ENCODE measurements at places on chromosomes 4 and X.

DNA sequence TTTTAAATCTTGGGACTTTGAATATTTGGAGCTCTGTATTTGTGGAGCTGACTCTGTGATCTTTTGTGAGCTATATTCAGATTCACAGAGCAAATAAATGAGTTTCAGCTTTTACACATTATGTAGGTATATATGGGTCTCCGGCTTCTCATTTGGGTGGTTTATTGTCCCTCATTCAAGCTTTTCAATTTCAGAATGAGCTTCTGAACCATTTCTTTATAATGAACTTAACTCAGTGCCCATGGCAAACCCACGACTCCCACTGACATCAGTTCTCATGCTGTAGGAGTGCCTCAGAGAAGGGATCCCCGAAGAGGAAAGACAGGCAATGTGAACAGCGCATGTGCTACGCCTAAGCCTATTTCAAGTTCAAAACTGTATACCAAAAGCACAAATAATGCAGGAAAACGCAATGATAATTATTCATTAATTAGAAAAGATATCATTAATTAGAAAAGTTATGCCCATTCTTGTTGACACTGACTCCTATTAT is 156.6 kb downstream of the DCTD start:
- DNase-seq, result no peak

DNA sequence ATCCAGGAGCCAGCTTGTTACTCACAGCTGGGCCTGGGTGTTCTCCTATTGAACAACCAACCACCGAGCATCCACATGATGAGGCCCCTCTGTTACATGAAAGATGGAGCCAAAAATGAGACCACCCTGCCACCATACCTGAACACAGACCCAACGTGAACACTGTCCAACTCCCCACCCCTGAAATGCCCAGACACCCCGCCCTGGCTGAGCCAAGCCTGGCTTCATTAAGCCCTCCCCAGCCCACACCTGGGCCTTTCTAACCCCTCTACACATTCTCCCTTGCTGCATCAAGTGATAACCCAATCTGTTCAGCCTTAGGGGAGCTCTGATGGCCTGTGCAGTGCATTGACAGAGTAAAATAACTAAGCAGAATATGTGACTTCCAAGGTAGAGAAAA is 80.7 kb downstream of the EVC start:
- no peak for DNase-seq

GRCh38 chr4:165433529-165433928 is 54.7 kb downstream of the CPE start:
- DNase-seq, result no peak

DNA sequence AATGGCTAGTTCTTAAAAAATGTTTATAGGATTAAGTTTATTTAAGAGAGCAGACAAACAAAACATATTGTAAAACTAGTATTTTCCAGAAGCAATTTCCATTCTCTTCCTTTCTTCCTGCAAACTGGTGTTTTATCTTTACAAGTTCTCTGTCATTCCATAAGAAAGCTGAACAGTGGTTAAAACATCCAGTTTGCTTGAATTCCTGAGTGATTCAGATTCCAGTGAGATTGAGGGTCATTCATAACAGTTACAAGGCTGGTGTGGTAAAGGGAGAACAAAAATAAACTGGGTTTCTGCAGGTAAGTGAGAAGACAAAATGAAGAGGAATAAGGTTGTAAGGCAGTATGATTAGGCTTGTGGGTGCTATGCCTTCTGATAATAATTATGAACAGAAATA is 544.8 kb upstream of the DIPK2B start:
- DNase-seq, result no peak

- DNase-seq, result no peak
Observed at GRCh38 chrX:114332766-114333165, 251.1 kb upstream of the HTR2C start.

- no peak for DNase-seq
Observed at GRCh38 chr4:100060765-100061416, 110.8 kb upstream of the H2AZ1 start.

GRCh38 chr4:52477191-52477780 is 181.8 kb downstream of the USP46 start:
- DNase-seq, result no peak

DNA sequence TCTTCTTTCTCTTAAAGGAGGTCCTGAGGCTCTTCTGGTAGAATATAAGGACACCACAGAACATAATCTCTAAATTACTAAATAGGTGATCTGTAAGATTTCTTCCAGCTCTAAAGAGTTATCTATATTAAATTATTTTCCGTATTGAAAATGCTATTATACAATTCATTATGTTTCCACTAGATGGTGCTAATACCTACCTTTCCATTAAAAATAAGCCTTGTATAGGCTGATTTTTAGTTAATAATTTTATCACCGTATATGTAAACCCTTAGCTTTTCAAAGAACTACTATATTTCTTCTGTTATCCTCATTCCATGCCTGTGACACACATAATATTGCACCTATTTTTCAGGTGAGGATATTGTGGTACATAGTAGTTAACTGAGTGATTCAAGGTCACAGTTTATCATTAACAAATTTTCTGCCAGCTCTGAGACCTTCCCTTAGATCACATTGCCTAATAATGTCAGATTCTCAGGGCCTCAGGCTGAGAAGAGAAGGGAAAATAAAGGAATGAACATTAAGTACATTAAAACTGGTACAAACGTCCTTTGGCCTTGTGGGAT is 138.8 kb downstream of the TEX11 start:
- no peak for DNase-seq

DNA sequence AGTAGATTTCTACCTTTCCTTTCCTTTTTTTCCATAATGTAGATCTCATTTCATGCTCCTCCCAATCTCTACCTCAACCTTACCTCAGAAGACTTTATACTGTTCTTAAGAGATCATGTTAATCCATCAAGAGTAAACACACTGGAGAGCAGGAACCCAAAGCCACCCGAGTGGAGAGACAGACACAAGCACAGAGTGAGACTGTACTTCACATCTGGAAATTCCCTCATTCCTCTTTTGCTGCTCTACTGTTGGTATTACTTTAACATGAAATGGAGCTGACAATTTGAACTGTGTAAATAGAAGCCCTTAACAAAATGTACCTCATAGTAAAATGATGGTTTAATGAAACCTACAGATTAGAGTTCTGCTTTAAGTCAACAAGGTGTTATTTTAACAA is 105.7 kb upstream of the RASGEF1B start:
- DNase-seq, result no peak

- DNase-seq, result no peak
Observed at GRCh38 chr4:83651846-83652245, 115.9 kb downstream of the GPAT3 start.

DNA sequence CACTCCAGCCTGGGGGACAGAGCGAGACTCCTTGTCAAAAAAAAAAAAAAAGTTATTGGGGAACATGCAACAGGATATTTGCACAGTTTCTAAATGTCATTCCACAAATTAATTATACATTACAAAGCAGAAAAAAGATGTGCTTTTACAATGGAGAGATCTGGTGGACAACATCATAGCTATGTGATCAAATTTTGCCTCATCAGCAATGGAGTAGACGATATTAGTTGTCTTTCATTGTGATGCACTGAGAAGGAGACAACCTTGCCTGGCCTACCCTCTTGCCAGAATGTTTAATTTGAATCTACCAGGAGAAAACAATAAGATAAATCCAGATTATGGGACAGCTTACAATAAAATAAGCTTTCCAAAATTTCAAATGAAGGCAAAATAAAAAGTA is 30.5 kb upstream of the BLTP1 start:
- no peak for DNase-seq

DNA sequence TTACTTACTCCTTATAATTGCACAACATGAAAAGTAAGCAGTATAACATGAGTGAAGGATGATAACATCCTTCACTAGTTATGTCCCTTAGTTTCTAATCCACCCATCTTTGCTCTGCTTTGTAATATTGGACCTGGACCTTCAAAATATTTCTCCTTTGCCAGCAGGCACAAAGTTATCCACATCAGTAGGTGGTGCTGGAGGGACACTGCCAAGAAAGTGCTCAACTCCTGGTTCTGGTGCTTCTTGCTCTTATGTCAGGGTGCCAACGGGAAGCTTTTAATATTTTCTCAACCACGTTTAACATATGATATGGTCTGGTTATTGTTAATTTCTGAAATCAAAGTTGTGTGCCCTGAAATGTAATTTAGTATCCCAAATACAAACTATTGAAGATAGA is 49.1 kb downstream of the TMEM165 start:
- DNase-seq, result no peak

DNA sequence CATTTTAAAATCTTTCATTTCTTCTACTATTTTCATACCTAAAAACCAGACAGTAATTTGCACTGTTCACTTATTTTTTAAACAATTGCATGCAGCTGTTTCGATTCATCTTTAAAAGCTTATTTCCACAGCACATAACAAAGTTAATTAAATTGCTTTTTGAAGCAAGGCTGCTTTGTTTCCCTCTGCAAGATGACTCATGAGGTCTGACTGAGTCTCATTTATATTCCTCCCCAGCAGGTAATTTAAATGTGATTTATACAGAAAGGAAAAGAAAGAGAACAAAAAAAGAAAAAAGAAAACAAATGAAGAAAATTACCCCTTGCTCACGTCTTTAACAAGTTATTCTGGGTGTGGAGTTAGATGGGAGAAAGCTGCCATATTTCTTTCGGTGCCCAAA is 22.8 kb downstream of the VMA21 start:
- no peak for DNase-seq

GRCh38 chrX:101530944-101531343 is 19.4 kb upstream of the ARMCX1 start:
- DNase-seq, result no peak

GRCh38 chrX:63349307-63349706 is 1.8 kb downstream of the SPIN4 start:
- no peak for DNase-seq

DNA sequence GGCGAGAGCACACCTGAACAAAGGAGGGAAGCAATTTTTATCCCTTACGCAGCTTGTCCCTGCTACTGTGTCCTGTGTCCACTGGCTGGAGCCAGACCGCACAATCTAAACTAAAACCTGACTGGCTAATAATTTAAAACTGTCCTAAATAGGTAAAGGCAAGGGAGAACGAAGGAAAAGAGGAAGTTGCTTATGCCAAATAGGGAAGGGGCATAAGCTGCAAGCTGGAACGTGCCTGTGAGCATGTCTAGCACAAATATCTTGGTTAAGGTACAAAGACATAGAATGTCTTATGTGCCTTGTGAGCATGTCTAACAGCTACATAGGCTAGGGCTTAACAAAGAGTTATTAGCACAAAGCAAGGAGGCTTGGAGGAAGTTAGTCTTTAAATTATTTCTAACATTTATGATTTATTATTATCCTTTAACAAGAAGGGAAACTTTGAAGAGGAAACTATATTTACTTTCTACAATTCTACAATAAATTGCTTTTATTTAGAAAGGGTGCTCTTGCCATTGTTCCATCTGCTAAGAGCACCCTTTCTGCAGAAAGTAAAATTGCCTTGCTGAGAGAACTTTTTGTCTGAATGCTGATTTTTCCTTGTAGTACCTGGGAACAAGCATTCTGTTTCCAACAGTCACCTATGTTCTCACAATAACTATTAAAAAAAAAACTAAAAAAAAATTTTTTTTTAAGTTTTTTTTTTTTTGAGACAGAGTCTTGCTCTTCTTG is 80.6 kb upstream of the CBR4 start:
- no peak for DNase-seq

GRCh38 chr4:6470502-6471306 is 1.7 kb downstream of the PPP2R2C start:
- DNase-seq, result no peak

GRCh38 chr4:61225656-61226055 is 25.5 kb downstream of the ADGRL3 start:
- no peak for DNase-seq

Measured in D721Med (cell line).